IMR-90 (cell line): ENCODE measurements at places on chromosomes 7 and 10. TPM values are rescaled to one million over a fixed set of nuclear protein-coding genes. Genes with fewer than 3 reads are reported as not detected.

DNA sequence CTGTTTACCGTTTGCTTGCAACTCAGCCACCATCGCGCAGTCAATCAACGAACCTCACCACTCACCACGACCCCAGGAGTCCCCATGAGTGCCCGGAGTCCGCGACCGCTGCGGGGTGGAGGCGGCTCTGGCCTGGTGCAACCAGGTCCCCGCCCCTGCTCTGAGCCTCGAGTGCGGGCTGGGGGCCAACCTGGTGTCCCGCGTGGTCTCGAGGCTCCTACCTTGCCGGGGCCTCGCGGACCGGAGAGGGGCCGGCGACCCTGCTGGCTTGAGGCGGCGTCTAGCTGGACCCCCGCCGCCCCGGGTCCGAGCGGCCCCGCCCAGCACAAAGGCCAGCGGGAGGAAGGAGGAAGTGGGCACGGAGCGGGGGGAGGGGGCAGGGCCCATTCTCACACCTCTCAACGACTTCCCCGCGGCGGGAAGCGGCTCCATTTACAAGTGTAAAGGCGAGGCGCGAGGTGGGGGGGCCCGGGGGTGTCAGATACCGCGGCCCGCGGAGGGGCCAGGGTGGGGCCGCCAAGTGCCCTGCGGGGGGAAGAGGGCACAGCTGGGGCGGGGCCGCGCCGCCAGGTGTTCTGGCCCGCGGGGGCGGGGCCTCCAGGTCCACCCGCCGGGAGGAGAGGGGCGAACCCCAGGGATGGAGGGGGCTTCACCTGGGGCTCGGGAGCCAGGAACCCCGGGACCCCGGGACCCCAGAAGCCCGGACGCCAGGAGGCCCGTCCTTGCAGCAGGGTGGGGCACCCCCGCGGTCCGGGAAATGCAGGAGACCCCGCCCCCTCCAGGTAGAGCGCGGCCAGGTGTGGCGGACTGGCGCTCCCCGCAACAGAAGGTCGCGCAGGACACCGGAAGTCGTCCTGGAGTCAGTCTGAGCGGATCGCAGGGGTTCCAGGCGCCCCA is 8.6 kb downstream of the CTBP2 start:
- no peak for DNase-seq

DNA sequence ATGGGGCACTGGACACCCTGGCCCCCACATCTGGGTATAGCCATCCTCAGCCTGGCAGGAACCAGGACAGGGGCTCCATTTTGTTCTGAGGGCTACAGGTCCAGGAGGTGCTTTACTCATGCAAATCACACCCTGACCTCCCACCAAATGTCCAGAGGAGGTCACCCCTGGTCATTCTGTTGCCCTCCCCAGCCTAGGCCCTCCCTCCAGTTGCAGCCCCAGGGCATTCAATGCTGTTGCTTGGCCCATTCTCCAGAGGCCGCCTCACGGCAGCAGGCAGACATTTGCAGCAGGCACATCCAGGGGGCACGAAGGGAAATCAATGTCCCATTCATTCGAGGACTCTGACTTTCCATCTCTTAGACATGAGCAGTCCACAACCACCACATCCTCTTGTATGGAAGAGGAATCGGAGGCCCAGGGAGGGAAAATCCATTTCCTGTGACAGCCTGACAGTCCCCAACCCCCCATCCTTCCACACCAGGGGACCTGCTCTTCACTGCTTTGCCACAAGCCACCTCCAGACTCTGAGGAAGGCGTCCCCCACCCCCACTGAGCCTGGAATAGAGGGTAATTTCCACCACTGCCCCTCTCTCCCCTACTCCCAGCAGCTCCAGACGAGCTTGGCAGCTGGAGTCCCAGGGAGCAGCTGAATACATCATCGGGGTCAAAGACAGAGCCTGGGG is 76.2 kb upstream of the UNC5B start:
- DNase-seq: no peak

- no peak for DNase-seq
Measured at GRCh38 chr10:113171662-113172061, 221.6 kb downstream of the TCF7L2 start.

GRCh38 chr10:8260645-8261044 is 206.2 kb downstream of the GATA3 start:
- no peak for DNase-seq

DNA sequence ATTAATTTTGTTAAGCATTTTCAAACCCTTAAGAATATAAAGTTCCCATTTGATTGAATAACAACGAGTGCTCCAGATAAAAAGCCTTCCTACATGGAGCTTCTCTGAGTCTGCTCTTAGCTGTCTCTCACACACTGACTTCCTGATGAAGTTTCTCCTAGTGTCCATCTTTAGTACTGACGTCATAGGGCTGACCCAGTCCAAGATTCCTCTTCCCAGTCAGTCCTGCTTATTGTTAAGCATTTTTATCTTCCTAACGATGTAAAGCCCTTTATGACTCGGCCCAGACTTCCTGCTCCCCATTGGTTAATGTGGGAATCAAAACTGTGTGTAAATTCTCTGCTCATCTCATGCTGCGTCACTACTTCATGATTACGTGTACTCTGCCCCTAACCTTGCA is 398.8 kb downstream of the TFEC start:
- DNase-seq: peak; percentile 60

- no peak for DNase-seq
Measured at GRCh38 chr7:141416650-141417270, 134.4 kb upstream of the AGK start.

GRCh38 chr7:7090460-7090859 is 91.9 kb upstream of the C1GALT1 start:
- no peak for DNase-seq

DNA sequence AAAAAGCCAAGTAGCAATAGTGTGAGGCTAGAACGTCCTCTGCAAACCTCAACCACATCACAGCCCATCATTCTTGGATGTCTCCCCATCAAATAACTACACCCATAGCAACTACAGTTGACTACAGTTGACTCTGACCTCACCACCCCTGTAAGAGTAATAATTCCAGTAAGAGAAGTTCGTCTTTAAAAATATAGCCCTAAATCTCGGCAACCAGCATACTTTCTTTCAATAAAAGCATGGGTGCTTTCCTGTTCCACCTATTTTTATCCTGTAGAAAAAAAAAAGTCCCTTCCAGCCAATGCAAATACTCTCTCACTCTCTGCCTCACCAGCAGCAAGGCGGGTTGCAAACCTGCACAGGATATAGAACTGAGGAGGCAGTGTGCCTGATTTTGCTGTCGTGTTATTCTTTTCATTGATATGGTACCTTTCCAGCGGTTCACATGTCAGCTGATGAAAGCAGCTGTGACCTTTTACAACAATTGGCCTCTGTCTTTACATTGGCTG is 187.5 kb upstream of the NFE2L3 start:
- no peak for DNase-seq

DNA sequence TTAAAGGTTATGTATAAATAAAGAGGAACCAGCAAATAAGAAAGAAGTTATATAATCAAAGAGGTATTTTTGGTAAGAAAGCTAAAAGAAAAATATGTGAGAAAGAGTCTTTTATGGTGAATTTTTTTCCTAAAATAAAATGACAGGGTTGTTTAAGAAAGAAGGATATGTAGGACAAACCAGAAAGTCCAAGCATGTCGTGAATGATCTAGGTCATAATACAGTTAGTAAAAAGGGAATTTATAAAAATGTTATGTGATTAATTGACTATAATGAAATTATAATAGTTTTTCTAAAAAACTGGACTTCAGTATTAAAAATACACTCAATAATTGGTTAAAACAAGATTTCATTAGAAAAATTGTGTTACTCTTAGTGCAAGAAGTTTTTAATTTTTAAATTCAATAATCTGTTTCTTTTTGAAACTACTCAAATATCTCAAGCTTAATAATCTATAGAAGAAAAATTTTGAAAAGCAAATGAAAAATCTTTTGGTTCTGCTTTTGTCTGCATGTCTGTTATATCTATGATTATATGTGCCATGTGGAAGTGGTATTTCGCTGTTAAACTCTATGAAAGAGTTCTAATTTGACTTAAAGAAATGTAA is 23.3 kb downstream of the AVL9 start:
- DNase-seq: peak; percentile 71

- peak; percentile 46 for DNase-seq
Measured at GRCh38 chr7:78499283-78499682, 700.7 kb downstream of the PHTF2 start.

DNA sequence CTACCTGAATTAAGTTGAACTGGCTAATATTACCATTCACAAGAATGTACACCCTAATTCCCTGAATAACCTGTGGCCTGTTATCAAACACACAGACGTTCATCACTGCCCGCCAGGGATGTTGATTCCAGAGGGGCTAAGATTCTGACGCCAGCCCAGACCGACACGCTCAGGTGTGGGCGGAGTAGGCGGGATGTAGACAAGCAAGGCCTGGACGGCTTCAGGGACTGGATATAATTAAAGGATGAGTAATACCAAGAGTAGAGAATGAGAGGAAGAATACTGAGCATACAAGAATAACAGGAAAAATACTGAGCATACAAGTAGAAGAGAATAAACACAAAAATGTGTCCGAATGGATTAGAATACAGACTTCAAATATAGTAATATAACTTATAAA is 29.0 kb downstream of the CUBN start:
- DNase-seq: no peak

DNA sequence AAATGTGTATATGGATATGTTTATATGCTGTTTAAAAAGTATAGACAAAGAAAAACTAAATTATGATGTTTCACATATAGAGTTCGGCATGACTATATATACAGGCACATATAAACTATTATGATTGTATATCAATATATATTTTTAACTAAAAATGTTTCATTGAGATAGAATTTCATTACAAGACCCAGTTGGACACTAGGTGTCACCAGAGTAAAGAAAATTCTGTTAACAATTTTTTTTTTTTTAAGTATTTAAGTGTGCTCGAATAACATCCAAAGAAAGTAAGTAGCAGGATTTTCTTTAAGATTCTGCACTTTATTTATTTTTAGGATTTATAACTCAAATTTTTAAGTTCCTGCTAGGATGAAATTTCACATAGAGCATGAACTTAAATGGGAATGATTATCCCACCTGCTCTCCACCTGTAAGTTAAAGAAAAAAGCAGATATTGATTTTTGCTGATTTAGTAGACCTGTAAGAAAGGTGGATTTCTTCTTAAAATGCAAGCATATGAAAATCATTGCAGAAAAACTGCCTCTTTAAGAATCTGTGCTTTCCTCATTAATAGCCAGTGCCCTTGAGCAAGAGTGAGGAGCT is 961.5 kb downstream of the PCDH15 start:
- DNase-seq: peak; percentile 15

The DPYSL4 gene
- 30.5 and 33.7 TPM in 2 replicates for polyA plus RNA-seq

The GSTO1 gene
- polyA plus RNA-seq: 186 and 189 TPM in 2 replicates
